ENCODE measurements at places on chromosomes 7 and 10.

DNA sequence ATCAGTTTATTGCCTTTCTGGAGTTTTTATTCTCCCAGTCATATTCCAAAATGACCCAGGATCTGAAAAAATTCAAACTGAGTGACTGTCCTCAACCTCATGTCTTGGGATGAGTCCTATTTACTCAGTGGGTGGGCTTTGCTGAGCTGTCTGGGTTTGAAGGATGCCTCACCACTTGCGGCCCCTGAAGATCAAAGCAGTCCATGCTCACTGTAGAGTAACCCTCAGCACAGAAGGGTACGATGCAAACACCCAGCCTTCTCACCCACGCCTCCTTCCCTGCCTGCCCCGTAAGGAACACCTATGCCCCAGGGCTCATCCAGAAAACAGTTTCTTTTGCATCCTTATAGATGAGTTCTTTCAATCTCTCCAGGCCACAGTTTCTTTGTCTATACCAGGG lies 42.2 kb upstream of the GRB10 start:
- no peak for DNase-seq

- no peak for DNase-seq
These were observed 175.4 kb downstream of the CDC14C start for GRCh38 chr7:49099587-49100326.

- DNase-seq, result no peak
These were observed 60.4 kb upstream of the CDK1 start for GRCh38 chr10:60717852-60718251.

DNA sequence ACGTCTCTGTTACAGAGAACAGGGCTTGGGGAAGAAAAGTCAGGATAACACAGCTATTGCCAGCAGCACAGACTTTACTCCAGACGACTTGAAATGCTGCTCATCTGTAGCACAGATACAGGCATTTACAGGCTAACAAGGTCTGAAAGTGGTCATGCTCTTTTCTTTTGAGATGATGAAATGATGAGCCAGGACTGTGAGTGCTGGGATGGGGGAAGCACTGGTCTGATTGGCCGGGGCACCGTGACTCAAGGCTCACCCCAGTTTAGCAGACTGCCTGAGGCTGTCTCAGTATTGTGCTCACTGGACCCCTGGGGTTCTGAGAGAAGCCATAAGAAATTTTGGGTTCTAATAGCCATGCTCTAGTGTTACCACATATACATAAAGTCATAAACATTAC lies 12.4 kb downstream of the SMKR1 start:
- DNase-seq, result no peak
